DMS 273 treated with DMSO at 0.1 percent for 48 hours (cell line): ENCODE measurements at places on chromosomes 16 and 17.
A peak's percentile ranks its signal among the peaks of the same experiment; 100 is the strongest.

DNA sequence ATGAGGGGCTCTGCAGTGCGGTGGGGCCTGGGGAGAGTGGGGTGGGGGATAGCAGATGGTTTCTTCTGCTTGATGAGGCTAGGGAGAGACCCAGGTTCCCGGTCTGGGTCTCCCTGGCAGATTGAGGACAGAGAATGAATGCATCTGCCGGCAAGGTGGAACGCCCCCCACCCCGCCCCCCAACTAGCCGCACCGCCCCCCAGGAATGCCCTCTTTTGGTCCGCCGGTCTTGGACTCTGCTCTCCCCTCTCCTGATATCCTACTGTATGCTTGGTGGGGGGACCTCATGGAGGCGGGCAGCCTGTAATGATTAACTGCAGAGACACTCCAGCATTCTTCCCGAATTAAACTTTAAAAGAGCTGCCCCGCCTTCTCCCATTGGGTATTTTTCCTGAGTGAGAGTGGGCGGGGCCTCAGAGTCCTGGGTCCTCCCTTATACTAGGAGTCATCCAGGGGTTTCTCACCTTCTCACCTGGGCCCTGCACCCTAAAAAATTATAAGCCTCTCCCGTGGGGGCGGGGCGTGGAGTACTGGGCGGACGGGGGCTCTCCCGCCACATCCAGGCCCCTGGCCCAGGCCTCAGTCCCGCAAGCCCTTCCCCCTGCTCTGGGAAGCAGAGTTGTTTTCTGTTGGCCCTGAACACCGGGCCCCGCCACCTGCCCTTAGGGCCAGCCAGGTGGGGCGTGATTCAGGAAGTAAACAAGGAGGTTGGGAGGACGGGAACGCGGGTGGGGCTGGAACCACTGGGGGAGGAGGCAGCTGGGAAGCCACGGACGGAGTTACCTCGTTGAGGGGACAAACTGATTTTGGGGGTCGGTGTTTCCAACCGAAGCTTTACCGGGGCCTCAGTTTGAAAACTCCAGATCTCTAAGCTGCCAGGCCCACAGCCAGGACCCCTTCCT, 1.5 kb downstream of the GRB7 start:
- DNase-seq, result no peak

DNA sequence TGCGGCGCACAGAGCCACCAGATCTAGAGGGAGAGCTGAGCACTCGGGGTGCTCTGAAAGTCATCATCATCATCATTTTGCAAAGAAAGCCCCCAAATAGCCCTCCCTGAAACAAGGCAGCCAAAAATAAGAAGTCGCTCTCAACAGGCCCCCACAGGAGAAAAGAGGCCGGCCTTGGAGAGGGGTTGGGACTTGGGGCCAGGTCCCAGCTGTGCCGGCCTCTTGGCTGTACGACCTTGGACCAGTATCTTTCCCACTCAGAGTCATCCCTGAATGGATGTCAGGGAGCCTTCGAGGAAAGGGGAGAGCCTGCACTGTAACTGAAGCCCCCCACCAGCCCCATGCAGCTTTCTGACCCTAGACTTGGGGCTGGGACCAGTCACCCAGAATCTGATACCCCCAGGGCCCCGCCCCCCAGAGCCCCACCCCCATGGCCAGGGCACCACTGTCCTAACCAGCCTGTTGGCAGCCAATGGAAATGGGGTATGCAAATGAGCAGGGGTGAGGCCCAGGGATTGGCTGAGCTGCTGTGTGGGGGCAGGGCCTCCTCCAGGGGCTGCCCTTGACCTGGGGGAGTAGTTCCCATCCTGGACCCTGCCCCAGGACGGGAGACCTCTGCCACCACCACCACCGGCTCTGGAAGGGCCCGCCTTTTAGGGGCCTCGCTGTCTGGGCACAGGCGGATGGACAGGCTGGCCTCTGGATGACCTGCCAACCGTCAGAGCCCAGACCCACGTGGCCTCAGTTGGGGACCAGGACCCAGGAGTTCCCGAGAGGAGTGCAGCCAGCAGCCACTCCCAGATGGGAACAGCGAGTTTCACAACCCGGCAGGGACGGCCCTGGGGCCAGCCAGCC, 15.4 kb downstream of the ZFPM1 start:
- peak; percentile 40 for DNase-seq

GRCh38 chr17:14311981-14312380, 11.1 kb downstream of the HS3ST3B1 start:
- DNase-seq, result no peak

DNA sequence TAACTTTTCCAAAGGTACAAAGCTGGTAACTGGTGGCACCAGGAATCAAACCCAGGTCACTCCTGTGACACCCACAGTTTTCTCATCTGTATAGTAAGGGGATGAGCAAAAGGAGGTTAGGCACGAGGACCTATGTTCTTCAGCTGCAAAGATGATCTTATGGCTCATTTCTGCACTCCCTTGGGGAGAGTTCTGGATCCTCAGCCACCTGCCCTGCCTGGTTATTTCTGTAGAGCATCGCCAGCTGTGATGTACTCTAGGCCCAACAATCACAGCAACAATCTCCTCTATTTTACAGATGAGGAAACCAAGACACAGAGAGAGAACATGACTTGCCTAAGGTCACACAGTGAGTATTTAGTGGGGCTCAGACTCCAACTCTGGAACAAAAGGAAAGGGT, 5.4 kb upstream of the CPNE2 start:
- no peak for DNase-seq

GRCh38 chr17:75241502-75241901, 19.9 kb downstream of the GGA3 start:
- no peak for DNase-seq

GRCh38 chr16:2829501-2830354, at the start of gene ZG16B:
Gene ZG16B, plus strand, starts transcription at chr16:2830303. Its CDS starts 139 bp downstream, at chr16:2830442.
- DNase-seq, result no peak

DNA sequence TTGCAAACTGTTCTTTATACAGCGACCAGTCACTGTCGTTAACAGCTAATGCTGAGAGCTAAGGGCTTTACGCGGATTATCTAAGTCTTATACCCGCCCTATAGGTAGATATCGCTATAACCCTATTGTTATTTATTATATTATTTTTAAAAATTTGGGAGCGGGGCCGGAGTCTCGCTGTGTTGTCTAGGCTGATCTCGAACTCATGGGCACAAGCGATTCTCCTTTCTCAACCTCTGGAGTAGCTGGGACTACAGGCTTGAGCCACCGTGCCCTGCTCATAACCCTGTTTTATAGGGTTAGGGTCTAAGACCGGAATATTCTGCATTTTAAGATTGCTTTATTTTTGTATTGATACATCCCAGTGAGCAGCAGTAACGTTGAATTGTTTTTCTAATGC, 24.7 kb downstream of the DEF8 start:
- no peak for DNase-seq

GRCh38 chr17:45296003-45296832, 20.6 kb downstream of the MAP3K14 start:
- no peak for DNase-seq

DNA sequence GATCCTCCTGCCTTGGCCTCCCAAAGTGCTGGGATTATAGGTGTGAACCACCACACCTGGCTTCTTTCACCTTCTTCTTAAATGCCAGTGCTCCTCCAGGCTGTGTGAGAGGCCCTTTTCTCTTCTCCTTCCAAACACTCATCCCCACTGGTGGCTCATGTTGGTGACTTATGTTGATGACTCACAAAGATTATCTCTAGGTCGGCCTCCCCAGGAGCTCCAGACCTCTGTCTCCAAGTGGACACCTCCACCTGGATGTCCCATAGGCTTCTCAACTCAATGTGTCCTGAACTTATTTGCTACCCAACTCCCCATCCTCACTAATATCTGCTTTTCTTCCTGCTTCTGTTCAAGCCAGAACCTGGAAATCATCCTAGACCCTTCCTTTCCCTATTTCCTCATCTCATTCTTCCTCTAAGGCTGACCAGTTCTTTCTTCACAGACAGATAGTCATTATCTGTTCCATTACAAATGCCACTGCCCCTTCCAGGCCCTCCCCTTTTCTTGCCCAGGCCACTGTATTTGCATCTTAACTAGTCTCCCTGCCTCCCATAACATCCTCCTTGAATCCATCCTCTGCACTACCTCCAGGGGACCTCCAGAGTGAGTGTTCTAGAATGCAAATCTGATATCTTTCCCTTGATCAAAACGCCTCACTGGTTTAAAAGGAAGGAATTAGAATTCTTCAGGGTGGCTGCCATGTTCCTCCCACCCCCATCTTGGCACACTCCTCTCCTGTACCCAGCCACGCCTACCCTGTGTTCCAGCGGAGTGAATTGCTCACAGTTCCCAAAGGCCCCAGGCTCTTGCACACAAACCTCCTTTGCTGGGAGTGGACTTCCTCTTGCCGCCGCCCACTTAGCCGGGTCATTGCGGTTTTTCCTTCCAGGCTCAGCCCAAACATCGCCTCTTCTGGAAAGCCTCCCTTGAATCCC, 34.8 kb upstream of the FBXO47 start:
- DNase-seq, result no peak

GRCh38 chr17:69828087-69828486, 246.9 kb upstream of the KCNJ16 start:
- DNase-seq, result no peak

DNA sequence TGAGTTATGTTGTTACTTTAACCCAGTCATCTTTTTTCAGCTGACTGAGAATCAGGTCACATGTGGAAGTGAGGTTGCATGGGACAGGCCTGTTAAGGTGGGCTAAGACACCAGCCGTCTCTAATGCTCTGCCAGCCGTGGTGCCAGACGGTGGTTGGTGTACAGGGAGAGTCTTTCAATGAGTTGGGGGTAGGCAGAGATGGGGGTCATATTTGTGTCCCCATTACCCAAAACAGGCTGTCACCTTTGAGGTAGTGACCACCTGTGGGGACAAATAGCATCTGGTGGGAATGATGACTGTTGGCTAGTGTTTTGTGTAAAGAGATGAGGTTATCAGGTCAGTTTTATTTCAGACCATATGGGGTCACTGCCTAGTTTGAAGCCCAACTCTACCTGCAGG, 1.8 kb downstream of the RPL38 start:
- no peak for DNase-seq

- no peak for DNase-seq
Measured at GRCh38 chr16:70298988-70299938, at the start of gene DDX19B. Gene DDX19B, plus strand, starts transcription at chr16:70299186. Its CDS starts 112 bp downstream, at chr16:70299298.

DNA sequence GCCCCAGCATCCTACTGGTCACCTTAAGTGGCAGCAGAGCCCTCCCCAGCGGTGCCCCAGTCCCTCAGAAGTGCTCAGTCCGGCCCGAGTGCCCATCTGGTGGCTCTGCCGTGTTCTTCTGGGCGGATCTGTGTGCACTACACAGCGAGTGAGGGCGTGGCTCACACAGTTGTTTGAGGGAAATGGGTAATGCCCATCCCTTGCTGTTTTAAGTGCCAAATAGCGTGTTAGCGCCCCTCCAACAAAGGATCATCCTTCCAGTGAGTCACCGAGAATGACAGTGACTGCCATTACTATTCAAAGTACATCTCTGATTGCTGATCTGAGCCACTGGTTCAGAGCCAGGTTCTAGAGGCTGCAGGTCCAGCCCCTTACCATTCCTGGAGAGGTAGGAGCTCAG, 152.0 kb downstream of the LGALS9B start:
- no peak for DNase-seq

DNA sequence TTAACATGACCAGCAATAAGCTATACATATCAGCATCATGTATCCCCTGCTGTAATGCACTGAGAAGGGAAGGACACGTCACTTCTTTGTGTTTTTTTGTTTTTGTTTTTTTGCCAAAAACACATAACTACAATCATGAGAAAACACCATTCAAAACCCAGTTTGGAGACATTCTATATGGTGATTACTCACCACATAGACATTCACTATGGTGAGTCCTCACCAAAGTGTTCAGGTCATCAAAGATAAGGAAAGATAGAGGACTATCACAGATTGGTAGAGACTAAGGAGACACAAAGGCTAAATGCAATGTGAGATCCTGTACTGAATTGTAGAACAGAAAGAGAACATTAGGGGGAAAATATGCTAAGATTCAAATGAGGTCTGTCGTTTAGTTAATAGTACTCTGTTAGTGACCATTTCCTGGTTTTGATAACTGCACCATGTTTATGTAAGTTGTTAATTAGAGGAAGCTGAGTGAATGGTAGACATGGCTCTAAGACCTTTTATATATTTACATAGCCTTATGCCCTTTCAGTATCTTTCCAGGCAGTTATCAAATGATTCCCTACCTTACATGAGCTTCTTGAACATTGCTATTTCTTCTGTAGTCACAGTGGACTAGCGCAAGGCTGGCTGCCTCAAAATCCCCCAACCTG, 46.6 kb downstream of the PIK3R5 start:
- no peak for DNase-seq

DNA sequence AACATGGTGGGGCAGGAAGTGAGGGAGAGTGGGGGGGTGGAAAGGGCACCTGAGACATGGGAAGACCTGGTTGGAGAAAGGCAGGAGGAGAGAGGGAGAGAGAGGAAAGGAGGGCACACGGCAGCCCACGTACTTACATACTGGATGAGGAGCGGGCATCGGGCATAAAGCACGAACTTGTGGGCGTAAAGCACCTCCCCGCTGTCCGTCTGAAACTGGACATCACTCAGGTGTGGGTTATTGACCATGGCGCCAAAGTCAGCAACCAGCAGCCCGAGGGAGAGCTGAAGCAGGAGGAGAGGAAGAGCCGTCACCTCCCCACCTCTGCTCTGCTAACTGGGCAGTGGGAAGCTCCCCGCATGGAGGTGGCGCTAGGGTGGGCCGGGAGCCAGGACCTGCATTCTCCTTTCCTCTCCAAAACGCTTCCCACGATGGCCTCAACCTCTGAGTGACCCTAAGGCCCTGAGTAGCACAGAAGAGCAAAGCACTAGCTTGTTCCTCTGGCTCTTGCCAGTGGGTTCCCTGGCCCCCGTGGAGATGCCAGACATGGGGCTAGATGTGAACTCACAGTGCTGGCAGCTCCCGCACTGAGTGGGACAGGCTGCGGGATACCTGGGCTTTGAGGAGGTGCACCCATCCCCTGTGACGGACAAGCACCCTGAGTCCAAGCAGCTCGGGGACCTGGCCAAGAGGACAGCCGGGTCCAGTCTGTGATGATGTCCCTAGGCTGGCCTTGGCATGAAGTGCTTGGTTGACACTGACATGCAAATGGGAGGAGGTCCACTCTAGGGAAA, 16.9 kb downstream of the SLX4 start:
- DNase-seq, result no peak

GRCh38 chr16:77555126-77555525, 120.3 kb upstream of the ADAMTS18 start:
- DNase-seq, result no peak

DNA sequence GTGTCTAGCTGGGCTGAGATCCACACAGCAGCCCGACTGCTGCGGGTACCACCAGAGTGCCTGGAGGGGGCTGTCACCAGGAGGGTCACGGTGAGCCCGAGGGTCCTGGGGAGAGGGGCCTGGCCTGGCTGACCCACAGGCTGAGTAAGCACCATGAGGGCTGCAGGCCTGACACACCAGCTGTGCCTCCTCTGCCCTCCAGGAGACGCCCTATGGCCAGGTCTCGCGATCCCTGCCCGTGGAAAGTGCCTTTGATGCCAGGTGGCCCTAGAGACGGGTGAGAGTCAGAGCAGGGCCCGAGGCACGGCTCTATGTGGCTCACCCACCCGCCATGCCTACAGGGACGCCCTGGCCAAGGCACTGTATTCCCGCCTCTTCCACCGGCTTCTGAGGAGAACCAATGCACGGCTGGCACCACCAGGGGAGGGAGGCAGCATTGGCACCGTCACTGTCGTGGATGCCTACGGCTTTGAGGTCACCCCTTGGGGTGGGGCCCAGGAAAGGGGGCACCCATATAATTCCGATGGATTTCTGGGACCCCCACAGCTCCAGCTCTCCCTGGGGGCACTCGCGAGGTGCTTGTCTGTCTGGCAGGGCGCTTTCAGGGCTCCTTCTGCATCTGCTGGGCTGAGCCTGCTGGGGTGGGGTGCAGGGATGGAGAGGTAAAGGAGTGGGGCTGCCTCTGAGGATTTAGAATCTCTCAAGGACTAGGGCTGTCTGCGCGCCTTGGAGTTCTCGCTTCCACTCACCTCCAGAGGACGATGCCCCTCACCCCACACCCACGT, 7.1 kb downstream of the MYO15B start:
- DNase-seq, result no peak
